ENCODE measurements at places on chromosomes 3 and 15.

- no peak for DNase-seq
Measured at GRCh38 chr15:72179950-72180581, 17.5 kb downstream of the GRAMD2A start.

- DNase-seq: no peak
Measured at GRCh38 chr3:114310695-114311094, 16.9 kb downstream of the TIGIT start.

GRCh38 chr3:107676469-107677309 is 153.9 kb downstream of the BBX start:
- no peak for DNase-seq

- DNase-seq: no peak
Measured at GRCh38 chr3:161915418-161915750, 418.8 kb downstream of the OTOL1 start.

DNA sequence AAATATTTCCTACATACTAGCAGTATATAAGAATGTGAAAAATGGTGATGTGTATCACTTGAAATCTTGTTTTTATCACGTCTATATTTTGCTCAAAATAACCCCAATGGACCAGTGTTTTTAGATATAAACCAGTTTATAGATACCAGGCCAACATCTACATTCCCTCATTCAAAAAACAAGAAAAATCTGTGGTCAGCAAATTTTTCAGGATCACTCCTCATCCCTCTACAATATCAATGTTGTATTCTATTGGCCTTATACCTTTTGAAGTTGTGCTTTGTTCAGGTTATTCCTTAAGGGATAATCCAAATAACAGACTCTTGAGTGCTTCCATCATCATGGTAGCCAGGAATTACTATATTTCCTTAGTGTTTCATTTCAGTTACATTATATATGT is 332.9 kb upstream of the ARRDC4 start:
- no peak for DNase-seq

DNA sequence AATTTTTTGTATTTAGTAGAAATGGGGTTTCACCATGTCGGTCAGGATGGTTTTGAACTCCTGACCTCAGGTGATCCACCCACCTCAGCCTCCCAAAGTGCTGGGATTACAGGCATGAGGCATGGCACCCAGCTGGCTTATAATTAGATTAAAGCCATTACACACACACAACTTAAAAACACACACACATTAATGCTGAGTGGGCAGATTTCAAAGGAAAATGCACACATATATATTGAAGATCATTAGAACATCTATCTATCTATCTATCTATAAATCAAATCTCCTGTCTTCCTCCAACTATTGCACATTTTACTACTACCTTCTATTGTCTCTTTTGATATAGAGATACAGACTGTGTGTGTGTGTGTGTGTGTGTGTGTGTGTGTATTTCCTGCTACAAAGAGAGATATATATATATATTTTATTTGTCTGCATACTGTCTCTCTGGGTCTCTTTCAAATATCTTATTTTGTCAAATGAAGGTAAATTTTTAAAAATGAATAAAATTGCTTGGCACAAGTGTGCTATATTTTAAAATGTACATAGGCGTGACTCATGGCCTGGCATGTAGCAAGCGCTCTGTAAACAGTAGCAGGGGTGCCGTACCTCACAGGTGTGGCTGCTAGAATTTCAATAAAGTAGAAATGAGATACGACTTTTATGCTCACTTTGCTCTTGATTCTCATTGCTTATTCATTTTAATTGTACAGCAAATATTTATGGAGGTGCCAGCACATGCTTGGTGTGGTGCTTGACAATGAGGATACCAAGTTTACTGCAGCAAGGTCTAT is 655.8 kb downstream of the AGBL1 start:
- no peak for DNase-seq

All from CD4-positive, alpha-beta T cell treated with Interleukin-15 for 4 hours (primary cell).